AG20443 (cell line): ENCODE measurements at places on chromosomes 1 and 21.

- no peak for DNase-seq
These were observed 28.6 kb upstream of the MAP10 start for GRCh38 chr1:232776526-232777106.

GRCh38 chr1:113545210-113545609 lies 154.9 kb downstream of the MAGI3 start:
- DNase-seq: no peak

DNA sequence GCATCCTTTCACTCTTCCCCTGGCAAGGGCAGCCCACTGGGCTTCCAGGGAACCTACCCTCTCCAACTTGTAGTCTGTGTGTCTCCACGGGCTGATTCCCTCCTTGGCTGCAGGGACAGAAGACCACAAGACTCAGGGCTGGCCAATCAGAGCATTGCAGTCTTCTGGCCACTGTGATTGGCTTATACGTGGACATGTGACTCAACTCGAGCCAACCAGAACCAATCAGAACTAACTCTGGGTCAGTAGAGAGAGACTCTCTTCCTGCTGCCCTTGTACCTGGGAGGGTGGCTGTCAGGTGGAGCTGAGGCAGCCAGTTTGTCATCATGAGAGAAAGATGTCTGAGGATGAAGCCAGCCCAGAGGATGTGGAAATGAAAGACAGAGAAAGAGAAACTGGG lies 64.0 kb downstream of the DHRS3 start:
- no peak for DNase-seq

DNA sequence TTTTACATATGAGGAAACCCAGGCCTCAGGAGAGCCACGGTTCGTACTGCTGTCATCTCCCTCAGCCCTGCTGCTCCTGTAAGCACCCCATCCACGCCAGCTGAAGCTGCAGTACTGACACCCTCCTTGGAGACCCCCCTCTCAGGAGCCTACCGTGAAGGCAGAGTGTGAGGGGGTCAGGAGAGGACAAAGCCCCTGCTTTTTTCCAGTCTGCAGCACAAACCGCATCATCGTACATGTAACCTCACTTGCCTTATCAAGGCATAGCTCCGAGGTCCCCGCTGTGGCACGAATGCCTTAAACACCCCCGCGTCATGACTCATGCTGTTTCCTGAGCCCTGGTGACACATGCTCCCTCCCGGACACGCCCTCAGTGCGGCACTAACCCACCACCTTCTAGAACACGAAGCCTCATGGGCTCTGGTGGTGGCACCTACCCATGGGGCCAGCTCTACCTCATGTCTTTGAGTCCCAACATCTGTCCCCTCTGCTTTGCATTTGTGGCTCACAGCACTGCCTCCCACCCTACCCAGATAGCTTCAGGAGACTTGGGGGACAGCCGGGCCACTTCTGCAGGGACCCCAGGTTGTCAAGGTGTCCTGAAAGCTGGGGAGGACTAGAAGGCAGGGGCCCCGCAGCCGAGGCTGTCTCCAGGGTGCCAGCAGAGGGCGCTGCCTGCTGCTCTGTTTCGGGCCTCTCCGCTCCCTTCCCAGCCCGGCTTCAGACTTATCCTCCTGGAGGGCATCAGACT lies 4.9 kb downstream of the SH3BGRL3 start:
- peak; percentile 94 for DNase-seq

GRCh38 chr21:37842163-37842919 lies 73.9 kb downstream of the KCNJ6 start:
- DNase-seq: no peak

GRCh38 chr1:60963167-60963940 lies 119.0 kb upstream of the NFIA start:
- DNase-seq: no peak

DNA sequence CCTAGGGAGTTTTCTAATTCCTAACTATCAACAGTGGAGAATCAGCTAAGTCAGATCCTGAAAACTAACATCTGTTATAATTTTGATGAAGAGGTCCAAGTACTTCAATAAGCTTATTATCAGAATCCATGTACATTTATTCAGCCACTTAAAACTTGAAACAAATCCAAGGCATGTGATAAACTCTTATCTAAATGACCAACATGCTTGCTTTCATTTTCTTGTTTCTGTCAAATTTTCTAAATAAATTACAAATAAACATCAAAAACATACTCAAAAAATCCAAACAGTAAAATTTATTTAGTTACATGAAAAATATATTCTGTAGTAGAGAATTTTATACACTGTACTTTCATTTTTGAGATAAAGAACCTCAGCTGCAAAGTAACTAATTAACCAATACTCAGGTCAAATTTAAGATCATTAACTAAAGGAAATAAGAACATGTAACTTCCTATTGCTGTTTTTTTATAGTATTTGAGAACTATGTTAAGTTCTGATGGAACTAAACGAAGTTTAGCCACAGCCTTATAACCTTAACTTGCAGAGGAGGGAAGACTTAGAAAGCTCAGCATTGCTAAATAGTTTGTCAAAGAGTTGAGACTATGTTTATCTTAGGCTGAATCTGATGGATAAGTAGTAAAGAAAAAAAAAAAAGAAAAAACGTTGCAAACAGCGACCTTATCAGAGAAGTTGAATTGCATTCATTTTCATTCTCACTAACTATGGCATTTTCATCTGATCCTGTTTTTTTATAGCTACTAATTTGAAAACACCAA lies 44.9 kb downstream of the SYNJ1 start:
- DNase-seq: no peak

GRCh38 chr21:41366522-41367151 lies 4.8 kb downstream of the MX2 start:
- DNase-seq: peak; percentile 70

- no peak for DNase-seq
These were observed 1.0 kb downstream of the AURKAIP1 start for GRCh38 chr1:1373815-1374588.

- DNase-seq: no peak
These were observed 260.5 kb downstream of the KCNJ6 start for GRCh38 chr21:37655611-37656300.

DNA sequence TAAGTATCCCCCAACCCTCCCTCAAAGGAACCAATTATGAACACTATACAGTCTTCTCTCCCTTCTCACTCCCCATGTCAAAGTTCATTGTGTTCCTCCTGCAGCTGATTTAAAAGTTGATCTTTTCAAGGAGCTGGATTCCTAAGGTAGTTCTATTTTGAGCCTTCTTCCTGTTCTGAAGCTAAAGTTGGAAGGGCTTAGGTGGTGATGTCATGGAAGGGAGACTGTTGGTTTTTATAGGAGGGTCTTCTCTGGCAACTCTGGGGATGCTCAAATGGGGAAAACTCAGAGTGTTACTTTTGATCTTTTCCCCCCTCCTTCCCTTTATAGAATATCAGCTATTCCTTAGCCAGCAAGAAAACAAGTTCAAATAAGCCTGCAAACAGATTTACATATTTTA lies 83.0 kb upstream of the AK4 start:
- no peak for DNase-seq

- DNase-seq: peak; percentile 67
These were observed 1.5 kb upstream of the COL16A1 start for GRCh38 chr1:31705080-31705866.

DNA sequence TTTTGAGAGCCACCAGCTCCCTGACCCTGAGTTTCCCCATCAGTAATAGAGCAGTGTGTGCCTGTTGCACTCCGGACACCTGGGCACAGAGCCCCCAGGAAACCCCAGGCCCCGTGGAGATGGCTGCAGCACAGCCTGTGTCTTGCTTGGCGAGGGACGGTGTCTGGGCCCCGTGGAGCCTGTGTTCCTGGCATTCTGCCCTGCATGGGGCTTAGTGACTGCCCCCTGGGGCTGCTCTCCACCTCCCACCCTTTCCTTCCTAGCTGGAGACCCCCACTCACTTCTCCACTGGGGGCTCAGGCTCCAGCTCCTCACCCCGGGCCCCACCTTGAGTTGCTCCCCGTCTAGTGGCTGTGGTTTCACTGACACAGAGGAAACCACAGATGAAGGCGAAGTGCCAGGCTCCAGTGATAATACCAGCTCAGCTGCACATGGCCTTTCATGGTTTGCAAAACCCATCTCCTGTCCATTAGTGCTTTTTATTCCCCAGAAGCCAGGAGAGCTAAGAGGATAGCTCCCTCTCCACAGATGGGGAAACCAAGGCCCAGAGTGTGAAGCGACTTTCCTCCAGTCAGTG lies 39.4 kb downstream of the DMRTB1 start:
- peak; percentile 84 for DNase-seq

DNA sequence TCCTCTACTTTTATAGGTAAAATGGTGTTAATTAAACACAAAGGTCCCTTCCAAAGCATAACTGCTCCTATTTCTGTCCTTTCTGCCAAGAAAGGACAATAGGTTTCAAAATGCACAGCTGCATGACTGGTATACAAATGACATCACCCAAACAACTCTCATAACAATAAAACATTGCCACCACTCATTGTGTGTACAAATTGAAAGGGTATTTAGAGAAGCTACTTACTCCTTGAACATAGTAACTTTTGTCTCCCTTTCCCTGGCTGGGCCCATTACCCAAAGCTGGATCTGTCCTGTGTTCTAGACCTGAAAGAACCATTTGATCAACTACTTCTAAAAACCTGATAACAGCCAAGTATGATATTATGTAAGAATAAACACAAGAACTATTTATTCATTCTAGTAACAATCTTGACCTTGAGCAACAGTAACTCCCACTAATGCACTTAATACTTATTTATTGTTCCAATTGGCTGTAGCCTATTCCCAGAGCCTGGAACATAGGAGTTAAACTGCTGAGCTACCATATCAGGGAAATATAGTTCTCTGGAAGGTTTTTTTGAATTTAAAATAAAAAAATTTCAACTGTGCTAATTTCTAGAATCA lies 38.2 kb downstream of the TTLL7 start:
- no peak for DNase-seq

DNA sequence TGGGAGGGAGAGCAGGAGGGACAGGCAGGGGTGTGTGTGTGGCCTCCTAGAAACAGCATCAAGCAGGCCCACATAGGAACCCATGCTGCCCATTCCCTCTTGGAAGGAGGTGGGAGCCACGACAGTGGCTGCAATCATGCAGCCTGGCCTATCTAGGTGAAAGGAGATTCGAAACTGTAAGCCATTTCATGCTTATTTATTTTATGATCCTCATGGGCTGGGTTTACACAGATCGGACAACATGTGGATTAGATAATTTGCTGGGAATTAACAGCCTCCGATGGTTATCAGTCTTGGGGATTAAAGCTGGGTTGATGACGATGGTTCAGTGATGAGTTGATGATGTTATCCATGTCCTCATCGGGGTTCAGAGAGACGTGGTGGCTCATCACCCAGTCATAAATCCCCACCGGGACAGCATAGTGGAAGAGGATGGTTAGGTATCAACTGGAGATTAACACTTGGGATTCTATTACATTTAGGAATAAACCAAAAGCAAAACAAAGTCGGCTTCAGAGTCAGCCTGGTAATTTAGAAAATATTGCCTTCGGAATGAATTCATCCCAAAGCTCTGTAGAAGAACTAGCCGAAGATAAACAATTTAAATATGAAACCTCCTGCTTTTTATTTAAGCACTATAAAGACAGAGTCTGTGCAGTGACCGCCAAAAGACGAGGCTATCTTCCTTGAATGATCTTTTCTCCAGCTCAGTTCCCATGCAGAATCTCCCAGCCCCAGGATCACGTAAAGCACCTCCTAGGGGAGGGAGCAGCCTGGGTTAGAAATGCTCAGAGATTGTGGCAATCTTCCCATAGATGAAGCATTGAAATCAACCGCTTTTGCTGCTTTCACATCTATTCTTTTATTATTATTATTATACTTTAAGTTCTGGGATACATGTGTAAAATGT lies 252.8 kb downstream of the FOXD2 start:
- DNase-seq: no peak

- DNase-seq: no peak
These were observed 13.9 kb downstream of the BTBD8 start for GRCh38 chr1:92094090-92094489.

DNA sequence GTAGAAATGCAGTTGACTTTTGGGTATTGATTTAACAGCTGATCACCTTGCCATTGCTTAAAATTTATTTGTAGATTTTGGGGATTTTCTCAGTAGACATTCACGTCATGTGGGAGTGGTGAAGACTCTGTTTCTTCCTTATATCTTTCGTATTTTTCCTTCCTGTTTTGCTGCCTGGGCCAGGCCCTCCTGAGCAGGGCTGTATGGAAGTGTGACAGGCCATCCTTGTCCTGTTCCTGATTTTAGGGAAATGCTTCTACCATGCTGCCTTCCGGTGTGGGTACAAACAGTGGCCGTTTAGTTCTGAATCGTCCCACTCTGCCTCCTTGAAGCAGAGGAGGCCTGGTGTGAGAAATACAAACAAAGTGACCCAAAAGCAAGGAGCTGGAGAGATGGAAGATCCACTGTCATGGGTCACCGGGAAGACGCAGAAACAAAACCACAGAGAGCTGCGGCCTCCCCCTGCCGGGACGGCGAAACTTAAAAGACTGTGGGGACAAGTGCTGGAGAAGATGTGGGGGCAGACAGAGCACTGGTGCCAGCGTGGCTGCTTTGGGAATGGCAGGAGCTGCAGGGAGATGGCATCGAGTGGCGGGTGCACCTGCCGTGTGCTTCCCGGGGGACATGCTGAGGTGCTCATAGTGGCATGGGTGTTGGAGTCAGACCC lies 7.6 kb downstream of the AGPAT3 start:
- no peak for DNase-seq

- no peak for DNase-seq
These were observed 8.0 kb downstream of the SYT6 start for GRCh38 chr1:114145504-114146151.

DNA sequence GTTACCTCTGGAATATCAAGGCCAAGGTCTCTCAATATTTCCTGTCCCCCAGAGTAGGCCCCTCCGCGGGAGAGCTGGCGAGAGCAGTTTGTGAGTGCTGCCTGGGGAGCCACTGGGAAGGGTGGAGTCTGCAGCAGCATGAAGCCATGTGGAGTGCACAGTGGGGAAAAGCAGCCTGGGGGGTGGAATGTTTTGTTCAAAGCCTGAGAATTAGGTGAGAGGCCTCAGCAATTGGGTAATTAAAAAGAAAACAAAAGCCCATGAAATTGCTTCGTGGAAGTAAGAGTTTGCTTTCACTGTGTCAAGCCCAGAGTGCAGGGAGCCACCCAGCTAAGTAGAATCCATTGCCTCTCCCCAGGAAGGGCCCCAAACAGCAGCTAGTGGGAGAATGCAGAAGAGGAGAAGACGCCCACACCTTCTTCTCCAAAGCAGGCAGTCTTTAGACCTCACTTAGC lies 30.2 kb upstream of the DISC1 start:
- no peak for DNase-seq

GRCh38 chr1:100816049-100816448 lies 78.6 kb downstream of the EXTL2 start:
- DNase-seq: no peak

GRCh38 chr1:236575523-236575922 lies 28.8 kb downstream of the HEATR1 start:
- DNase-seq: peak; percentile 26

- no peak for DNase-seq
These were observed 697 bp downstream of the SLC22A15 start for GRCh38 chr1:115976921-115977498.
